Left cardiac atrium (tissue), 4 donors: ENCODE measurements at places on chromosomes 4 and X.

GRCh38 chr4:26804925-26805324 is 55.7 kb upstream of the STIM2 start:
- DNase-seq, result no peak

DNA sequence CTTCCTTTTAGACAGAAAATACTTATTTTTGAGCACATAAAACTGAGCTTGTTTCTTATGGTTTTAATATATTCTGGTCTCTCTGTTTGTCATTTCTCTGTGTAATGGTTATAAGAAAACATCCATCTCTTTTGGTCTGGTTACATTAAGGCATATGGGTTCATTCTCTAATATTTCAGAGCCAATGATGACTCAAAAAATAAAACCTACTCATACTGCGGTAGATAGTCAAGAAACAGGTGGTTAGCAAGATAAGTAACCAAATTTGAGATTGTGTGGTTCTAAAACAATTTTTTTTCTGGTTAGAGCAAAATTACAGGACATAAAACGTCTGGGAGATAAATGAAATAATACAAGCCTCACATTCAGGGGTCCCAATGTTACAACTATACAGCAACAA is 654.5 kb downstream of the STIM2 start:
- no peak for DNase-seq

DNA sequence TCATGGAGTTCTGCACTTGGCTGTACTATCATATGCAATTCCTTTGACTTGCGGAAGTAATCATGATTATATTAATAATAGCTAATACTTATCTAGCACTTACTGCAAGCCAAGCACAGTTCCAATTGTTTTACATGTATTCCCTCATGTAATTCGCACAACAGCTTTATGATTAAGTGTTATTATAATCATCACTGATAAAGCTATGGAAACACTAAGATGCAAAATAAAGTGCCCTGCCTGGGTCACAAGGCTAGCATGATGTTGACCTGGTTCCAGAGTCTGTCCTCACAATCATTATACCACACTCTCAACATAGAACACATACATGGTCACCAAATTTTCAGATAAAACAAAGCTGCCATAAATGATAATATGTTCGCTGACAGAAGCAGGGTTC is 234.6 kb downstream of the FMR1NB start:
- no peak for DNase-seq

DNA sequence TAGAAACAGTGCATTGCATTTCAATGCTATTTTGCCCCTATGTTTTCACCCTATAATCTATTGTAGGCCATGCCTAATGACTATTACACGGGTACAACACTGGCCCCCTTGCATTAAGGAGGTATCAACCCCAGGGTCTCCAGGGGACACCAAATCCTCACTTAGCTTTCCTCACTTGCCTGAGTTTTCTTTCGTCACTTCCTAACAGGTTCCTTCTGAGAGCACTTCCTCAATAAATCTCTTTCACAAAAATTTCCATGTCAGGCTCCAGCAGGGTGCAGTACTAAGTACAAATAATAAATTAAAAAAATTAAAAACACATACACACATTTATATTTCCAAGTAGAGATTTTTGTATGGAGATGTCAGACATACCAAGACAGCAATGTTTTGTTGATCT is 165.0 kb downstream of the RBM46 start:
- no peak for DNase-seq

- DNase-seq, result no peak
Observed at GRCh38 chr4:165986956-165987698, 114.1 kb downstream of the TLL1 start.

GRCh38 chrX:76420237-76420636 is 7.3 kb upstream of the MAGEE1 start:
- no peak for DNase-seq

GRCh38 chr4:163544407-163545038 is 50.0 kb downstream of the TMA16 start:
- peak; percentile 56 for DNase-seq

DNA sequence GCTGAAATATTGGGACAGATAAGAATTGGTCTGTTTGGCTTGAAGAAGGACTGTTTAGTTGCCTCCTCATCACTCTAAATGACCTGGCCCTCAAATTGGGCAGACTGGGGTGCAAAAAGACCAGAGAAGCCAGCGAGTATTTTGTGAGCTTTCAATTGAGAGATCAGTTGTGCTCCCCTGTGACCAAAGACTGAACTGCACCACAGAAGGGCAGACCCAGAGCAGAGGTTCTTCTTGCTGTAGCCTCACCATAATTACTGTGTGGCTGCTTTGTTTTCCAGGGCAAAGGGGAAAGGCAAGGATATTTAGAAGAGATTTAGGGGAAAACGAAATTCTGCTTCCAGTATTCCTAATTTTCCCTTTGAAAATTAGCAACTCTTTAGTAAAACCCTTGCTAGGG is 104.0 kb upstream of the MBNL3 start:
- no peak for DNase-seq

GRCh38 chr4:89137695-89138094 is 26.4 kb downstream of the TIGD2 start:
- DNase-seq, result no peak

- DNase-seq, result no peak
Observed at GRCh38 chrX:10467793-10468192, 152.6 kb downstream of the MID1 start.

GRCh38 chr4:125187226-125188176 is 127.3 kb upstream of the FAT4 start:
- peak; percentile 41 for DNase-seq

DNA sequence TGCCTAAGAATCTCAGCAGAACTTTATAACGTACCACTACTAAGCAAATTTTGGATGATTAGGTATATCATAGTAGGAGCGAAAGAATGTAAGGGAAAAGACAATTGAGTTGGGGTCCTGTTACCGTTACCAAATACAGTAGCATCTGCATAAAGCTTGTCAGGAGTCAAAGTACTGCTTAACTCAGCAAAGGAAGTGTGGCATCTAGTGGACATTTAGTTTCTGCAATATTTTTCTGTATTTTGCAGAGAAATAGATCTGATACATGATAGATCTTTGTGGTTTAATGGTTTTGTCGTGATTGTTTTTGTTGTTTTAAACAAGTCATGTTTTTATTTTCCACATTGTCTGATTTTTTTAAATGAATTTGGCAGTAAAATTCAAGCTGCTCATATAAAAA is 81.0 kb upstream of the SMARCAD1 start:
- DNase-seq, result no peak

GRCh38 chrX:122269243-122269781 is 914.8 kb upstream of the GRIA3 start:
- no peak for DNase-seq

- DNase-seq, result no peak
Observed at GRCh38 chr4:1247864-1248244, 1.1 kb downstream of the CTBP1 start.

DNA sequence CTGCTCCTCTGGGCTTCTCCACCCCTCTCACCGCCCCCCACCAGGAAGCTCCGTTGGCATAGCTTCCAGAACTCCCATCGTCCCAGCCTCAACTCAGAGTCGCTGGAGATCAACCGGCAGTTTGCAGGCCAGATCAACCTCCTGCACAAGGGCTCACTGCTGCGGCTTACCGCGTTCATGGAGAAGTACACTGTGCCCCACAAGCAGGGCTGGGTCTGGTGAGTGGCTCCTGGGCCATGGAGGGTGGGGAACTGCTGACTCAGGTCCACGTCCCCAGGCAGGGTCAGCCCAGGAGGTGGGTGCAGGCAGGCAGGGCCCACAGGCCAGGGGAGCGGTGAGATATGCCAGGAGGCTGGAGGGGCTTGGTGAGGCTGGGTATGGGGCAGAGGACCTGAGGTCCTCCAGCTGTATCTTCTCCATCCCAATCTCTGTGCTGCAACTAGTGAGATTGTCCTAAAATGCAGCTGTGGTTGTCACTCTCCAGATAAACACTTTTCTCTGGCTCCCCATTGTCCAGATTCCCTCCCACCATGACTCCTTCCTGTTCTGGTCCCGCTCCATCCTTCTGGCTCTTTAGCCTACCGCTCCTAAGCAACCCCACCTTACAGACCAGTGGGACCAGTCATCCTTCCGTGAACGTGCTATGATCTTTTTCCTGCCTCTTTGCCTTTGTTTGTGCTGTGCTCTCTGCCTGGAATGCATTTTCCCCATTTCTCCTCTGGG is 71.9 kb downstream of the STARD8 start:
- no peak for DNase-seq

DNA sequence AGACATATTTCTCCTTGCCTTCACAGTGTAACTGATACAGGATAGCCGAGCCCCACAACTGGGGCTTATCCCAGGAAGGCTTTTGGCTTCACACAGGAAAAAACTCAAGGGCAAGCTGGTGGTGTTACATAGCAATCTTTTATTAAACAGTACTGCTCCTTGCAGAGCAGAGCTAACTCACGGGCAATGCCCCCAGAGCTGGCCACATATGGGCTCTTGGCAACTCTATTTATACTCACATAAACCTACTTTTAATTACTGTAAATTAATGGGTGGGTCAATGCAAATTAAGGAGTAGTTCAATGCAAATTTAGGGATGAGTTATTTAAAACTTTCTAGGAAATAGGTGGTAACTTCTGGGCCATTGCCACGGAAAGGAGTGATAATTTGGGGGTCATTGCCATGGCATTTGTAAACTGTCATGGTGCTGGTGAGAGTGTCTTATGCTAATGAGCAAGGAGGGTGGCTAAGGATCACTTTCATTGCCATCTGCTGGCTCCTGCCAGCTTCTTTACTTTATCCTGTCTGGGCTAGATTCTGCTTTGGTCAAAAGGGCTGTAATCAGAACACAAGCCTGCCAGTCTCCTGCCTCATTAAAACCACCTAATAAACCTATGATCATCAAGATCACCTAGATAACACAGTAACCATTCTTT is 288.8 kb downstream of the CENPC start:
- no peak for DNase-seq

DNA sequence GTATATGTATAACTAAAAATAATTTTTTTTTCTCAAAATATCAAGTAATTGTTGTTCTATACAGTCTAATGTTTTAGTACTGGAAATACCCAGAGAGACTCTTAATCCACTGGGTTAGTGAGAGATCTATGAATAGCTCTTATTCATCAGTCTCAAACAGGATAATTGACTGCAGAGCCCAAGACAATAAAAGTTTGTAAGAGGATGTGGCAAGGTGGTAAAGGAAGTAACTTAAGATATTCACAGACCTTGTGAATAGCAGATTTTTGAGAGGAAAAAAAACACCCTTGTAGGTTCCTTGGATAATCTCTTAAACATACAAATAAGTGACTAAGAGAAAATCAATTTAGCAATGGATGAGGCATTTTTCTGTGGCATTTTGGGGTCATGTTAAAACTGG is 210.9 kb upstream of the FAM241A start:
- DNase-seq, result no peak

- DNase-seq, result no peak
Observed at GRCh38 chr4:121233982-121234381, 69.9 kb upstream of the TNIP3 start.

DNA sequence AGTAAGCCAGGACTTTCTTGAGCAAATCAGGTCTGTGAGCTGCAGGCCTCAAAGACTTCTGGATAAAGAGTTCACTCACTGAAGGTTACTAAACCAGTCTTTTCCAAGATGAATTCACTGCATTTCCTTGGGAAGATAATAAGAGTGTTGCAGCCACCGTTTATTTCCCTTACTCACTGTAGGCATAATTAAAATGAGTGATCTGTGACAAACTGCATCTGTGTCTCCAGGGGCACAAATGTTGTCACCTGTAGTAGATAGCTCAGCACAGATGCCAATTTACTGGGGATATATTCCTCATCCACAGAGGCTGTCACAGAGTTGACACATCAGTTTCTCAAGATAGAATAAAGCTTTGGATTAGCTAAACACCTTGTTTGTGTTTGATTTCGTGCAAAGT is 580.2 kb downstream of the SPRY1 start:
- DNase-seq, result no peak

DNA sequence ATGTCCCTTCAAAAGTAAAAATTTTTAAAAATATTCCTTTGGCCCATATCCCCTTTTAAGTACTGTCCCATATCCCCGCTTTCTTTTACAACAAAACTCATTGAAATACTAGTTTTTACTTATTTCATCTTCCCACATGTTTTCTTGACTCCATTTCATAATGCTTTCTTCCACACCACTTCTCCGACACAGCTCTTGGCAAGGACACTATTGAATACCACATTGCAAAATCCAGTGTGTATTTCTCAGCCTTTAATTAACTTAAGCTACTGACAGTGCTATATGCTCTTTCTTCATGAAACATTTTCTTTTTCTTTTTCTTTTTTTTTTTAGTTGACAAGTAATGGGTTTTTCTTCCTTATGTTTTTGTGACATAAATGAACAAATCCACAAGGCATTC is 28.8 kb downstream of the PRDM8 start:
- DNase-seq, result no peak

GRCh38 chrX:153708415-153708814 is 15.8 kb downstream of the BCAP31 start:
- DNase-seq, result peak; percentile 69

DNA sequence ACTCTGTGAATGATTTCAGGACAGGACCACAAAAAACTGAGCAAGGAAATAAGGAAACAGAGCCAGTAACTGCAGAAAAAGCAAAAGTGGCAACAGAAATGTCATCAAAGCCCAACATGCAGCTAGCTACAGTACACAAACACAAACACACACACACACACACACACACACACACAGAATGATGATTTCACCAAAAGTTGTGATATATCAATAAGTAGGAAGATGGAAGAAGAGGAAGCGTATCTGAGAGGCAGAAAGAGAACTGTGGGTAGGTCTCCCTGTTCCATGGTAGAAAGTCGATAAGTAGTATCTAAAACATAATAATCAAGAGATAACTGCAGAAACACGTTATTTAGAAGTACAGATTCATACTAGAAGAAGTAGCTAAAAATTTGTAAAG is 148.3 kb downstream of the MGST2 start:
- DNase-seq, result no peak

DNA sequence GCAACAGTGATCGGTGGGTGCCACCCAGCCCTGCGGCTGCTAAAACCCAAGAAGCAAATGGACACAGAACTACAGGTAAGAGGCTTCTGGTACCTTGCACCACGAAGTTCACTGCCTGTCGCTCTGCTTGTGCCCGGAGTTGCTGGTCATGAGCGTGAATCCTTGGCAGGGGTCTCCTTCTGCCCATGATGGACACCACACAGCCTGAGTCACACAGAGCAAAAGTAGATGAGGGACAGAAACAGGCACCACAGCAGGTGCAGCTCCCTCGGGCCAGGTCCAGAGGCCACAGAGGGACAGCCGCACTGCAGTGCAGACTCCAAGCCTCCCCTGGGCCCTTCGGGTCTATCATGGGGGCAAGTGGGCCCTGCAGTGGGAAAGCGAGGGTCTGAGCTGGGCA is 22.4 kb downstream of the NAT8L start:
- no peak for DNase-seq

- peak; percentile 3 for DNase-seq
Observed at GRCh38 chrX:153878345-153878744, 7.6 kb downstream of the L1CAM start.

DNA sequence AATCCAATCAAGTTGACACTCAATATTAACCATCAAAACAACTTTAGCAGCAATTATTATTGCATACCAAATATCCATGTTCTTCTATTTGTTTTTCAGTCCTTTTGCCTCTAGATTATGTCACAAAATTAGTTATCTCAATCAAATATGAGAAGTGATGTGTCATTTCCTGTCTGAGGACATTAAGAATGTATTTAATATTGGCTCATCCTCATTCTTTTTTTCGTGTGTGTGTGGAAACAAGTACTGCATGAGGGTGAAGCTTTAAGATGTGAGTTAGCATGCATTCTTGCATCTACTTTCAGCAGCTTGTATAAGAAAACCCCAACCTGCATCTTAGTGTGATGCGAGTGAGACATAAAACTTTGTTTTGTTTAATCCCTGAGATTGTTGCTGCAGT is 301.4 kb downstream of the GRIA2 start:
- DNase-seq, result no peak
